ENCODE measurements at places on chromosomes 6 and 20.

DNA sequence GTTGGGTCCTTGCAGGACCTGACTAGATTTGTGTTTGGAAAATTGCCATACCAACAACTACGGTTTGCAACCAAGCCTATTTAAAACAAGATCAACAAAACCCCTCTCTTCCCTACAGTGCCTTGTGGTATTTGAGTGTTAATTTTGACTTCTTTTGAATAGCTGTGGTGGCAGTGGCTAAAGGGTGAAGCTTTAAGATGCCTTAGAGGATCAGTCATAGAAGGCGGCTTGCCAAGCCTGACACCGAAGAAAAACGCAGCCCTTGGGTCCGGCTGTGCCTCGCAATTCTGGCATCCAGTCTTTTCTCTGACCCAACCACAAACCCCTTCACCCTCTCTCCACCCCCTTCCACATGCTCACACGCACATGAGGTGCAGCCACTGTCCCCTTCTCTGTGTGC, 32.6 kb downstream of the BMP6 start:
- DNase-seq, result no peak

GRCh38 chr6:150891888-150892485, 26.5 kb downstream of the MTHFD1L start:
- peak; percentile 47 for DNase-seq

DNA sequence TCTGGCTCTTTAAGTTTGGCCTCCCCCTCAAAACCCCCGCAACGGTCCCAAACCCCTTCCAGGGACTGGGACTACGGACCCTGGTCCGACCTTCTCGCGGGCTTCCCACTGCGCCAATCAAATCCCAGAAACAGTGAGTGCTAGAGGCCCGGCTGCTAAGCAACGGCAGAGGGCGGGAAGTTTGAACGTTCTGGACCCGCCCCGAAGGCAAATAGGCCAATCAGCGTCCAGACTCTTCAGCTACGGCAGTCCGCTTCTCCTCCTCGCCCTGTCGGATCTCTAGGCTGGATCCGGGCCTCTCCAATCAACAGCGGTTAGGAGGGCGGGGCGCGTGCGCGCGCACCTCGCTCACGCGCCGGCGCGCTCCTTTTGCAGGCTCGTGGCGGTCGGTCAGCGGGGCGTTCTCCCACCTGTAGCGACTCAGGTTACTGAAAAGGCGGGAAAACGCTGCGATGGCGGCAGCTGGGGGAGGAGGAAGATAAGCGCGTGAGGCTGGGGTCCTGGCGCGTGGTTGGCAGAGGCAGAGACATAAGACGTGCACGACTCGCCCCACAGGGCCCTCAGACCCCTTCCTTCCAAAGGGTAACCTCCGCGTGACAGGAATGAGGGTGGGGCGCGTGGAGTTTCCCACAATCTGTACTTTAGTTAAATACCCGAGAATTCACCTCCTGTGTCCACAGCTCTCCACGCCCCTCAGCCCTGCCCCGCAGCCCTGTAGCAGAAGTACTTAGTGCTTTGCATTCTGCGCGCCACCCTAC, at the start of gene MSH5:
Gene MSH5, plus strand, starts transcription at position 367 of the 758 bp plus-strand sequence. CDS start 462 bp downstream, outside the sequence.
- DNase-seq, result peak; percentile 96

DNA sequence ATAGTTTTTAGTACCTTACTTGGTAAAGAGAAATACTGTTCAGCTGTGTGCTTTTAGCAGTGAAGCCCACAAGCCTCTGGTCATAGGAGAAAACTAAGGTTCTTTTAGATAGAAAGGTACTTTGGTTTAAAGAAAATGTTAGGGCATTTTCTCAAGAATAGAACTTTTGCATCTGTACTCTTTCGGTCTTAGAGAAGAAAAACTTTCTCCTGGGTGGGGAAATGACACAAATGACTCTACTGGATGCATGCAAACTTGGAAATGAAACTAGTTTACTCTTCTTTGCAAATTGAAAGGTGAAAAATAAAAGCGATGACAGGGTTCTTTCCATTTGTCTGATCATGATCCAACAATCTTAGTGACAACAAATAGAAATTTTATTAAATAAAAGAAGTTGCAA, 2.1 kb upstream of the TMEM217 start:
- no peak for DNase-seq

DNA sequence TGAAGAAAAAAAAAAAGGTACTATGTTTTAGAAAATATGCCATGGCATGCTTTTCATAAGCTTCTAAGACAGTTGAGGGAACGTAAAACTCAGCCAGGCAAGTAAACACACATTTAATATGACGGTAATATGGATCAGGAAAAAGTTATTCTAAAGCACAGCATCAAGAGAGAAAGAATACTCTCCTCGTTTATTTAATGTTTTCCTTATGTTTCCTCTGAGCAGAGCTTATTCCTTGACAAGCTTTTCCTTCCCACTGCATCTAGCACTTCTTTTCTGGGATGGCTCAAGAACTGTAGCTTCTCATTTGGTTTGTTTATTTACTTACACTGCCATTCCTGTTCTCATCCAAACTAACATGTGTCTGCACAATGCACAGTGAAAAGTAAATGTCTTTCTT, 2.7 kb upstream of the RSPO3 start:
- DNase-seq, result no peak

DNA sequence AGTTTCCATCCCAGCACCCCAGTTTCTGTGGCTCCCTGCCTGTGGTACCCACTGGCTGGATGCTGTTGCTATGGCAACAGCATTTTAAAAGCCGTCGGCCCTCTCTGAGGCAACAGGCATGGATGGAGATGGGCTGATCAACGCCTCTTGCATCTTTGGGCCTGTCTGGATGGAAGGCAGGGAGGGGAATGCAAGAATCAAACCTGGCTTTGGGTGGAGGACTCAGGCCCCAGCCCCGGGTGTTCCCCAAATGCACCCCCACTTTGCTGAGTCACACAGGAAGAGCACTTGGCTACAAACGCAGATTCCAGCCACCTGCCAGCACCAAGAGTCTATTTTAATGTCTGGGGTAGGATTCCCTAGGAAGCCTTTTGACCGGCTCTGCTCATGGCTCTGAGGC, 45.7 kb upstream of the TGM2 start:
- no peak for DNase-seq

DNA sequence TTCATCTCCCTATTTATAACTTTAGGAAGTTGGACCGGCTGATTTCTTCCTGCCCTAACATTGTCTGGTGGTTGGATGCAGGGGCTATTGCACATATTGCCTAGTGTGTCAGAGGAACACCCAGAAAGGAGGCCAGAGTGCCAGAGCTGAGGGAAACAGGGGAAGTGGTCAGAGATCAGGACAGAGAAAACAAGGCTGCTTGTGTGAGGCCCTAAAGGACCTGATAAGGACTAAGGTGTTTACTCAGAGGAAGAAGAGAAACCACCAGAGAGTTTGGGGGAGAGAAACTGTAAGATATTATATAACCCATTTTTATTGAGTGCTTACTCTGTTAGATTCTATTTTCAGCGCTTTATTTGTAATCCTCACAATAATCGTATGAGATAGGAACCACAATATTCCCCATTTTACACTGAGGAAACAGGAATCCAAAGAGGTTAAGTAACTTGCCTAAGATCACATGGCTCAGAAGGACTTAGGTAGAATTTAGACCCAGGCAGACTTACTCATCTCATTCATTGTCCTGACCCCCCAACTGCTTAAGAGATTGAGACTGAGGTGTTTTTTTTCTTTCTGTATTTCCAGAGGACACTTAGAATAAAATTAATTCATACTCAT, 54.0 kb upstream of the REV3L start:
- no peak for DNase-seq

DNA sequence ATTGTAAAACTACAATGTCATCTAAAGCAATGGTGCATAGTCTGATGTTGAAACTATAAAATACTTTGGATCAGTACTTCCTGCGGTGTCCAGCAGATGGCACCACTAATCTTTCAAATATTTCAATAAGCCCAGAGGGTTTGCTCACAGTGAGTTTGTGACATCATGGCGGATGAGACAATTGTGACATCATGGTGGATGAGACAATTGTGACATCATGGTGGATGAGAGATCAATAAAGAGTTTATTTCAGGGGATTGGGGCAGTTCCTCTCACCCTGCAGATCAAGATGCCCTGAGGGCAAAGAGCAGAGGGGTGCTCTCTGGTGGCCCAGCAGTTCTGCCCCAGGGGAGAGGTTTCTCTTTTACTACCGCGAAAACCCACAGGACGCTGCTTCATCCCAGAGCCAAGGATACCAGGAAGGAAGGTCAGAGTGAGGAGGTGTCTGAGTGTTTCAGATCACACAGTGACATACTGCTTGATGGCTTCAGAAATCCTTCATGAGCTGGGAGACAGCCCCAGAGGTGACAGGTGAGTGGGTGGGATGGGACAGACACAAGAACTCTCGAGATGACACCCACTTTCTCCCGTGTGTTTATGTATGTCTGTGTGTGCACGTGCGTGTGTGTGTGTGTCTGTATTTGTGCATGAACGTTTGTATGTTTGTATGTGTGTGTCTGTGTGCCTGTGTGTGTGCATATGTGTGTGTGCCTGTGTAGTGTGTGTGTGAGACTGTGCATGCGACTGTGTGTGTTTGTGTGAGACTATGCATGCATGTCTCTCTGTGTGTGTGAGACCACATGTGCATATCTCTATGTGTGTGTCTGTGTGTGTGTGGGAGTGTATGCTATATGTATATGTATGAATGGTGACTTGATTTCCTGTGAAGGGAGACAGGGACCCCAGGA, 7.3 kb upstream of the ULBP2 start:
- DNase-seq, result peak; percentile 33

DNA sequence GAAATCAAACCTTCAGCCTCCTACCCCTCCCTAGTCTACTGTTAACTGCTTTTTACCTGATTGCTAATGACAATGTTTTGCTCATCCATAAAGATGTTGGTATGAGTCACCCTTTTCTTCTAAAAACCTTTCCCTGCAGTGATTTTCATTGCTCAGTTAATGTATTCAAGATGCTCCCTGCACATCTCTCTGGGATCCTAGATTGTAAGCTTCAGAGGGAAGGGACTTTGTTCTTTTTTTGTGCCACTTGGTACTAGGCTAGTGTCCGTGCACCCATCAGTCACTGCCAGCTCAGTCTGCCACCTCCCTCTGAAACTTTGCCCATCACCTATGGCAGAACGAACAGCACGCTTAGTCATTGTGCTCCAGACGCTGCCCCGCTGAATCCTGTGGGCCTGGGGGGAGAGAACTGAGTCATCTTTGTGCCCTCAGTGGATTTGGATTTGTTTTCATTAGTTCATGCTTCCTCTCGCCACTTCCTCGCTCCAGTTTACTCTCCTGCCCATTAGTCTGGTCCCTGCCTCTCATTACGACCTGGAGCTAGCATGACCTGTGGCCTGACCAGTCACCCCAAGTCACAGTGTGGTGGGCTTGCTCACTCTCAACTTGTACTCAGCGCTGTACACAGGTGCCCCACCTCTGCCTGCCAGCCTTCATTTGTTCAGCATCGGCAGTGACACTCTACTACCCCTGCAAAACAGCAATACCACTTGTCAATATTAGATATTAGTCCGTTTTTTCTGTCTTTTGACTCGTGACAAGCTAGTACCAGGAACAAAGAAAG, 78.0 kb upstream of the TMEM181 start:
- DNase-seq, result no peak

GRCh38 chr20:44731657-44732056, 14.0 kb upstream of the KCNK15 start:
- no peak for DNase-seq

GRCh38 chr6:130187335-130188206, 35.2 kb downstream of the SAMD3 start:
- DNase-seq, result no peak

DNA sequence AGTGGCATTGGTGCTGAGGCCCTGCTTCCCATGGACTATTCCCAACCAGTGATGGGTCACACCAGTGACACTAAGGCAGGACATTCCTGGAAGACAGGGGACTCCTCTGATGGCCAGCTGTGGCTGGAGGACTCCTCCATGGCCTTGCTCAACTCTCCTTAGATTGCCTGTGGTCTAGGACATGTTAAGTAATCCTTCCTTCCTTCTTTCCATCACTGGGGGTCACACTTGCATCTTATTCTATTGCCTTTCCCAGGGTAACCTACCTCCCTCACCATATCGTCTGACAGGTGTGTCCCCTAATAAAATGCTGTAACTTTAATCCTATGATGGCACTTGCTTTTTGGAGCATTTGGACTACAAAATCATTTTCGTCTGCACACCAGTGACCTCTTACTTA, 24.5 kb upstream of the HLA-A start:
- DNase-seq, result no peak

GRCh38 chr6:81088145-81088544, 664.3 kb downstream of the TENT5A start:
- no peak for DNase-seq

DNA sequence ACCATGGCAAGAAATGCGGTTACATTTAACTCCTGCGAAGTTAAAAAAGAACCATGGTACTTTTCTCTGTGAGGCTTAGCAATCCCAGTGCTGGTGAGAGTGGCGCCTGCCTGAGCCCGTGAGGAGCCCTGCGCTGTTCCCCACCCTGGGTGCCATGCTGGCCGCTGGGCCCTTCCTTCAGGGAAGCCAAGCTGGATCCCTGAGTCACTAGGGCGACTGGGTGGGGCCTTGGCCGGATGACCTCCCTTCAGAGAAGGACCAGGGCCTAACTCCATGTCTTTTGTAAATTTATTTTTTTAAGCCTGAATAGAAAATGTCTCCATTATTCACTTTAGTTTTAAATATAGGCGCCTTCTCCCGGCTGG, 209.1 kb downstream of the ERMARD start:
- no peak for DNase-seq

- DNase-seq, result no peak
Observed at GRCh38 chr20:47295129-47295813, 61.2 kb downstream of the ZMYND8 start.

- no peak for DNase-seq
Observed at GRCh38 chr6:135071541-135071940, 16.9 kb upstream of the HBS1L start.

DNA sequence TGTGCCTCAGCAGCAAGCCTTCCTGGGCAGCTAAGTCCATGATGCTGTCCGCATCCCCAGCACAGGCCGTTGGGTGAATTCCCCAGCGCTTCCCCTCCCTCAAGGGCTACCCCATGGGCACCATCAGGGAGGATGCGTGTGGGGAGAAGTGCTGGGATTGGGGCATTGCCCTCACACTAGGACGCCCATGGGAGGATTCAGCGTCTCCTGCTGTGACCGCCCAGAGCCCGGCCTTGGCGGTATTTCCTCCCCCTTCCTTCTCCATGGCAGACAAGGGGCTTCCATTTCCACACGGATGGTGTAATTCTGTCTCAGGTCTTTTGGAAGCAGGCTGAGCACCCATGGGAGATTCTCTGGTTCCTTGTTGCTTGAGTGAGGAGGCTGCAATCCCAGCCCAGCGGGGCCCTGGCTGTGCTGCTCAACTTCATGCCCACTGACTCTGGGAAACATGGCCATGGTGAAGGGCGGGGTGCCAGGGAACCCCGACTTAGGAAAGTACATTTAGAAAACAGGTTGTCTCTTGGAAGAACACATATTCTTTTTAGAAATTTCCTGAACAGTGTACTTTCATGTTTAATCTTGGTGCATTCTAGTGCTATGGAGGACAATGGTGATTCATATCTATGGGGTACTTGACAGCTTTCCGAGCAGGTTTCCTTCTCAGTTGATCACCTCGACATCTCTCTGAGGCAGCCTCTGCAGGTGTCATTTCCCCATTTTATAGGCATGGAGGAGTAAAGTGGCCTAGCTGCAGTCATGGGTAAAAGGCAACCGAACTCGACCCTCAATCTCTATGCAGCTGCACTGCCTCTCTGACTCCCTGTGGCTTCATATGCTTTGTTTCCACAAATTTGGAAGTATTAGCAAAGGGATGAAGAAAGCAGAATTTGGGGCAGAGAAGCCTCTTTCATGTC, 178.2 kb upstream of the CST7 start:
- no peak for DNase-seq

GRCh38 chr6:112636650-112637262, 289.6 kb downstream of the RFPL4B start:
- DNase-seq, result no peak

- DNase-seq, result no peak
Observed at GRCh38 chr6:107493158-107494057, 3.5 kb downstream of the SOBP start.
